ENCODE measurements at places on chromosomes 5 and 9.

DNA sequence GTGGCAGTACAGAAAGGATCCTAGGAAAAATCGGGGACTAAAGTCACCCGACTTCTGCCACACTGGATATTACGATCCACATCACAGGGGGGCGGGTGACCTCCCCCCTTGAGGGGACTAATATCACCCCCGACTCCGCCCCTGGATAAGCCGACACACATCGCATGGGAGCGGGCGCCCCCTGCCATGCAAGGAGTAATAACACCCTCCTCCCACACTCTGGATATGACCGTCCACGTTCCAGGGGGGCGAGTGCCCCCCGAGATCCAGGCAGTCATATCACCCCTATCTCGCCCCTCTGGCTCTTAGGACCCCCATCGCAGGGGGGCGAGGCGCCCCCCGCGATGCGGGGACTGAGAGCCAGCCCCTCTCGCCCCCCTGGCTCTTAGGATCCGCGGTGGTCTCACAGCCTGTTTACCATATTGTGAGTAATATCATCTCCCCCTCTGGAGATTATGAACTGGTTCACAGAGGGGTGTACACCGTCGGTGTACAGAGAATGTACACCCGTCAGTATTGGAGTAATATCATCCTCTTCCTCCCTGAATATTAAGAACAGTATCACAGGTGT lies 423.0 kb downstream of the DIRAS2 start:
- DNase-seq: no peak

DNA sequence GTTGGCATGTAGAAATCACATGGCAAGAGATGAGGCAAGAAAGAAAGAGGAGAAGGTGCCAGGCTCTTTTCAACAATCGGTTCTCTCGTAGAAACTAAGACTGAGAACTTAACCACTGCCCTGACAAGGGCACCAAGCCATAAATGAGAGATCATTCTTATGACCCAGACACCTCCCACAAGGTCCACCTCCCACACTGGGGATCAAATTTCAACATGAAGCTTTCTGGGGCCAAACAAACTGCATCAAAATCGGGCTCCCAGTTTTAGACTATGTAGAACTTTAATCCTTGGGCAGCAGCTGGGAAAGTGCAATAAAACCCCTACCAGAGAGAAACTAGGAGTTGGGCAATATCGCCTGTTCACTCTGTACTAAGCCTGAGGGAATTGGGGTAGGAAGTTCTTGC lies 150.2 kb upstream of the CCDC152 start:
- DNase-seq: no peak

GRCh38 chr5:106658150-106658549 lies 1012.6 kb downstream of the EFNA5 start:
- DNase-seq: no peak

DNA sequence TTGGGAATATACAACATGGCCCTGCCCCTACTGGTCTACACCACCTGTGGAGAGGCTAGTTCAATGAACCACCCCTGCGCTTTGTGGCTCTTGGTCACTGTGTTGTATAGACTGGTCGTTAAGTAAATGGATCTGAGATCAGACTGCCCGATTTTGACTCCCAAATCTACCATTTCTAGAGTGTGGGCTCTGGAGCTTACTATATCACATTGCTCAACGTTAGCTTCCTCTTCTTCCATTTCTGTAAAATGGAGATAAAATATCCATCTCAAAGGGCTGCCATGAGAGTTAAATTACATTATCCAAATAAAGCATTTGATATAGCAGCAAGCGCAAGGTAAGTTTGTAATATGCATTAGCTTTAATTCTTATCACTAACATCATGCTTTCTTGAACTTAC lies 52.7 kb upstream of the IFNK start:
- no peak for DNase-seq

- no peak for DNase-seq
Observed at GRCh38 chr5:58077966-58078365, 381.9 kb downstream of the PLK2 start.

GRCh38 chr5:40551496-40552491 lies 127.9 kb upstream of the PTGER4 start:
- DNase-seq: no peak

GRCh38 chr5:34509392-34509791 lies 146.7 kb upstream of the RAI14 start:
- no peak for DNase-seq

DNA sequence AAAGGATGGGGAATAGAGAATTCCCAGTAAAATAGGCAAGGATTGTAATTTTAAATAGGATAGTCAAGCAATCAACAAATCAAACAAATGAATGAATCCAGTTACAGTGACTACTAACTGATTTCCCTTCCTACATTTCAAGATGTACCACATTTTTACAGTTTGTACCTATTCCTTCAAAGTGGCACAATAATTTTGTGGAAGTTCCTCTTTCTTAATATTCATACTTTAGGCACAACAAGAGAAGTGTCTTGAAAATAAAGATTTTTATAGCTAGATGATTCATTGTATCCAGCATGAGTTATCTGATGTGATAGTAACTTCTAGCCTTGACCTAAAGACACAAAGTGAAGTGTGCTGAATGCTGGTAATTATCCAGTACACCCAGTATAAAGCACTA lies 122.2 kb upstream of the ACOT12 start:
- no peak for DNase-seq

GRCh38 chr9:81759680-81760215 lies 70.4 kb upstream of the TLE1 start:
- DNase-seq: no peak

GRCh38 chr9:133512253-133513213 lies 12.2 kb downstream of the MYMK start:
- DNase-seq: no peak

DNA sequence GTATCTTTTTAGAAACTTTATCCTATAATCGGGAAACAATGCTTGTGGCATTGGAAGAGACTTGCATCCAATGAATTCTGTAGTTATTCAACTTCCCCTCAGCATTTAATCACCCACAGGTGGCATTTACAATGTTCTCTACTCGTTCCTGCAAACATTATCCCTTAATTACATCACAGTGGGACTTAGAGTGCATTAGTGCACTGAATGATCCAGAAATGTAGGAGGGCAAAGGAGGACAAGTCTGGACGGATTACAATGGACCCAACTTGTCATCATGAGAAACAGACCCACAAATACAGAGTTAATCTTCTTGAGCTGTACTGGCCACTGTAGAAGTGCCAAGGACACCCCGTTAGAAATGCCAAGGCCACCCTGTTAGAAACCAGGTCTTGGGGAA lies 129.1 kb downstream of the DOCK8 start:
- no peak for DNase-seq

DNA sequence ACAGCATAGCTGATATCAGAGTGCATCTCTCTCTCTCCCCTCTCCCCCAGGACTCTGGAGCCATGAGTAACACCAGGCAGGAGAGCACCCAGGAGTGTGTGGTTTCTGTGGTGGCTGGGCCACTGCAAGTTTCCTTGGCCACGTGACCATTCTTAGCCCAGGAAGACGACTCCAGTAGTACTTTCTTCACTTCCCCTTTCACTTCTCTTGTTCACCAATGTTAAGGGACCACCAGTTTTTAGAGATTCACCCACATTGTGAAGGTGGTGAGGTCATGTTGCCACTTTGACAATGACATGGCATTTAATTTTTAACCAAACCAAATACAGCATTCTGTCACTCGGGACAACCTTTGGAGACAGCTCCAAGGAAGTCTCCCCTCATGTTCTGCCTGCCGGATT lies 17.9 kb upstream of the DAPK1 start:
- DNase-seq: no peak

DNA sequence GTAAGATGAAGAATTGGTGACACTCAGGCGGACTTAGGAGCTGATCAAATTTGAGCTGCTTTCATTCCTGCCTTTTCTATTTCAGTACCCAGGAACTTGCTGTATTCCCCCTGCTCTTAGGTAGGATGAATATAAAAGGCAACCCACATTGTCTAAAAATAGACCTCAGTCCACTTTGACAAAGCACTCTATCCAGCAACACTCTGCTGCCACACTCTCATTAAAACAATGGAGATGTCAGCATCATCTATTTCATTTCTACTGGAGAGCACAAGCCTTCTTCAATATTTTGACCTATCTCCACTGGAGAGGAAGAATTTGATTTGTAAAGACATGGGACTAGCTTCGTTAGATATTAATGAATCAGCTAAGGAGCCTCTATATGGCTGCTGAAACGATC lies 468.4 kb downstream of the PTPRD start:
- no peak for DNase-seq

DNA sequence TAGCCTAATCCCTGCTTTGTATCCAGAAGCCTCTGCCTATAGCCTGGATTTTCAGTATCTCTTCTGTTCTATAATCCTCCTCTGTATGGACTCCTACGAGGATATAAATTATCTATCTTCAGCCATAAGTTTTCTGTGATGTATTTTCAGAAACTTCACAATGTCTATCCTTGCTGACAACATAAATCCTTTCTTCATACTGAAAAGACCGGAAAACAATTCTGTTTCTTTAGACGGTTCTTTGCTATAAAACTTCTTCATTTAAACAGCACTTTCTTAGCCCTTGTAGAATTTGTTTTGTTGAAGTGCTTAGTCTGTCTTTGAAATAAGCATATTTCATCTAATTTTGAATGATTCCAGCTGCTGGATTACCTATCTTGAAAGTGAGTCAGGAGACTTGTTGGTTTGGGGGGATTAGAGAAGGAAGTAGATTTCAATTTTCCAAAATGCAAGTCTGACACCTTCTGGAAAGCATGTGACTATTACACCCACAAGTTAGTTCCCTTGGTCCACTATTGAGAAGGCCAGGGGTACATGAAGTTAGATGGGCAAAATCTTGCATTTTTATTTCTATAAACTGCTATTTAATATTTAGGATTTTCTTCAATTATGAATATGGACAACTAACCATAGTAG lies 96.3 kb upstream of the RANBP3L start:
- no peak for DNase-seq

GRCh38 chr9:121709798-121710197 lies 58.4 kb downstream of the DAB2IP start:
- DNase-seq: no peak

GRCh38 chr9:108017671-108018070 lies 528.1 kb upstream of the KLF4 start:
- DNase-seq: no peak

DNA sequence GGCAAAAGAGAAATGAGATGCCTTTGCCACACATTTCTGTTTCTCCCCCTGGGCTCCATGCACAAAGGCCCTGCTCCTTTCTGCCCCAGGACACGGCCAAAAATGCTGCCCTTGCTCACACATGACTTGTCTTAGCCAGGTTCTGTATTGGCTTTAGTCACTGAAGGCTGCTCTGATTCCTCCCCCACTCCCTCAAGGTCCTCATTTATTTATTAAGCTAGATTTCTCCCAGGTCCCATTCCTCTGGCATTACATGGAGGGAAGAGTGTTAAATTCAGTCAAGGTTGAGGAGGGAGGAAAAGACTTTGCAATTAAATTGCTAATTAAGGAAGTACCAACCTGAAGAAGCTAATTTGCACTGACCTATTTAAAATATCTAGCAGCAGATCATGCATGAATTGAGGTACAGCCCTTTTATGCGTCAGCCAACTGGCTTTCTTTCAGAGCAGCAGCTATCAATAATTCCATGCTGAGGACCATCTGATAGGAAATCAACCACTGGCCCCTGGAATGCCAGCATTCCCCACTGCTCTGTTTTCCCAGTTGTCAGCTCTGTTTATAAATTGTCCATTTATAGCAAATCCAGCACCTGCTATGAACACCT lies 81.2 kb upstream of the MAP3K1 start:
- no peak for DNase-seq

- DNase-seq: no peak
Observed at GRCh38 chr5:54159153-54159892, 151.1 kb downstream of the ARL15 start.

GRCh38 chr9:105425816-105426433 lies 21.9 kb upstream of the FSD1L start:
- DNase-seq: no peak

DNA sequence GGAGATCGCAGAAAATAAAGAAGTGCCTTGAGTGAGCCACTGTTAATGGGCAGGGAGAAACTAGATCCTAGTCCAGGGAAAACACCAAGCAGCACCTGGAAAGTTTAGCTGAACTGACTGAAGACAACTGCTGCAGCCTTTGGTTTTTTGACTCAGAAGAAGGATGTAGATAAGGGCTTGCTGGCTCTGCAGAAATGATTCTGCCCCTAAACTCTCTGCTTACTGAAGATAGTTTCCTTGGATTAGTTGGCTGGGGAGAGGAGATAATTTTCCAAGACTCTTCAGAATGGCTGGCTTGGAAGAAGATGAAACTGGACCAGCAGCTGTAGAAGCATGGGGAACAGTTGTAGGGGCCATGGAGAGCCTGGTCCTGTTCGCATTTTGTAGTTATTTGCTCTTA lies 471.8 kb downstream of the KDM4C start:
- DNase-seq: no peak

DNA sequence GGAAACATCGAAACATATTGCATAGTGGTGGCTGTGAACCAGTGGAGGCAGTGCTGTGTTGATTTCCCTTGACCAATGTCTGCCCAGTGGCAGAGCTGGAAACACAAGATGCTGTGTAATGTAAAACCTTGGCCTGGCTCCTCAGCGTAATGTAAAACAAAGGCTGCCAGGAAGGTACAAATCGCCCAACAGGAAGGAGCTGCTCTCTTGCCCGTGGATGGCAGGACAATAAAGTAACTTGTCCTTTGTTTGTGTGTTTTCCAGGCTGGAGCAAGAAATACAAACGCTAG lies 143.4 kb downstream of the PALM2AKAP2 start:
- no peak for DNase-seq

GRCh38 chr9:12463641-12464040 lies 229.5 kb upstream of the TYRP1 start:
- DNase-seq: no peak

GRCh38 chr5:175484322-175484721 lies 6.0 kb downstream of the SFXN1 start:
- no peak for DNase-seq

DNA sequence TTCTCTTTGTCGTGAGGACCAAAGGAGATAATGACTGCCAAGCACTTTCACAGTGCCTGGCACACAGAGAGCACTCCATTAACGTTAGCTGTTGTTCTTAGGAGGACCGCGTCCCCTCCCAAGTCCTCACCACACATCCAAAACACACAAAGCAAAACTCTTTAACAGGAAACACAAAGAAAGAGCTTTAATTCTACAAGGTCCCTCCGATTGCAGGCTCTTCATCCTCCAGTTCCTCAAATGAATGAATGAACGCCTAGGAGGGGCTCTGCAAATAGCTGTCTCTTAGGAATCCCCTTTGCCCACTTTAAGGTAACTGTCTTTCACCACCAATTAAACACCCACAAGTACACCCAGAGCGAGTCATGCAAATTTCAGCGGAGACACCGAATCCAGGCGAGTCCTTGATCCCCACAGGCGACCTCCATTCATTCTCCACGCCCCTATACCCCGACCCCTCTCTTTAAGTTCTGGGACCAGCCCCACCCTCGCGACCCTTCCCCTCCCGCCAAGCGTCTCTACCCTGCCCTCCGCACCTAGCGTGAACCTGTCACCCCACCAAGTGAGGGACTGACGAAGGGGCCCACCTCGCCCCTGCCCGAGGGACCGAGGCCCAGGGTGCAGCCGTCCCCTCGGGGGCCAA lies 644 bp downstream of the TSC1 start:
- DNase-seq: no peak
